ENCODE measurements at places on chromosomes 2 and 18.

- DNase-seq = no peak
Observed at GRCh38 chr2:21438949-21439348, 315.2 kb downstream of the TDRD15 start.

GRCh38 chr2:184468826-184469225, 129.5 kb upstream of the ZNF804A start:
- DNase-seq = no peak

GRCh38 chr2:231318436-231318835, 77.1 kb upstream of the B3GNT7 start:
- no peak for DNase-seq

DNA sequence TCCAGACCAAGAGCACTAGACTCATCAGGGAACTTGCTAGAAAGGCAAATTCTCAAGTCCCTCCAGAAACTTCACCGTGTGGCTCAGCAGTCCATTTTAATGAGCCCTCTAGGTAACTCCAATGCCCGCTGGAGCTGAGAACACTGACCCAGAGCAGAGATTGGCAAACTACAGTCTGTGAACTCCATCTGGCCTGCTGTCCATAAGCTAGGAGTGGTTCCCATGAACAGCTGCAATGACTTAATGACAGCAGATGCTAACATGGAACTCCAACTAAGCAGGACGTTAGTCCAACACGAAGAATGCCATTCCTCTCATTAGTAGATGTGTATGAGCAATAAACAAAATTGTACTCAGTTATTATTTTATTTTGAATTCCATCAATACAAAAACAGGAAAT, 371.9 kb downstream of the STK39 start:
- DNase-seq = no peak

DNA sequence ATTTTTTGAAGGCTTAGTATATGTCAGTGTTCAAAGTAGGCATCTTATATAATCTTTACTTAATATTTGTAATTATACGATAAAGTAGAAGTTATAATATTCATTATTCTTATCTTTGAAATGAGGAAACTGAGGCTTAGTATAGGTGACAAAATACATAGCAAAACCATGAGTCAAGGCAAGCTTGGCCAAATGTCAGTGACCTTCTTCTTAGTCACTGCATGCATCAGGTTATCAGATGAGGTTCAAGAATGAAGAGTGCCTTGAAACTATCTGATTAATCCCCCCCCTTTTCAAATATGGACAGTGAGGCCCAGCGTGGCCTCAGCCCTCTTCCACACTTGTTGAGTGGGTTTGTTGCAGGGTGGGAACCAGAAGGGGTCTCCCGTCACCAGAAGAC, 59.3 kb downstream of the PMAIP1 start:
- no peak for DNase-seq

GRCh38 chr2:210366675-210367080, 51.7 kb upstream of the MYL1 start:
- DNase-seq = no peak

DNA sequence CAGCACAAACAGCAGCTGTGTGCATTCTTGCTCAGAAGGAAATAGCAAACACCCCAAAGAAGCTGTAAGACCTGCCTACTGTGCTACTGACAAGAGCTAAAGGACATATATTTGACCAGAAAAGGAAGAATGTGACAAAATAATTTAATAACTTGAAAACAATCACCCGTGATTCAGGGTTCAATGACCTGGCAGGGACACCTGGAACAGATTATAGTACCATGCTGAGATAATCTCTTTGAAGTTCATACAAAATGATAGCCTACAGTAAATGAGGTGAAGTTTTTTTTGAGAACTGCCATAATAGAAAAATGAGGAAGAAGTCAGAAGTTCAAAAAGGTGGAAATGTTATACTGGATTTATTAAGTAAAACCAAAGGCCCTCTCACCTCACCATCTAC, 324.8 kb upstream of the GULP1 start:
- no peak for DNase-seq

- DNase-seq = no peak
Observed at GRCh38 chr2:127321303-127321702, 27.4 kb upstream of the ERCC3 start.

GRCh38 chr2:217392930-217393584, 533.2 kb upstream of the TNP1 start:
- DNase-seq = no peak

GRCh38 chr2:59881218-59881617, 672.2 kb downstream of the BCL11A start:
- DNase-seq = no peak

DNA sequence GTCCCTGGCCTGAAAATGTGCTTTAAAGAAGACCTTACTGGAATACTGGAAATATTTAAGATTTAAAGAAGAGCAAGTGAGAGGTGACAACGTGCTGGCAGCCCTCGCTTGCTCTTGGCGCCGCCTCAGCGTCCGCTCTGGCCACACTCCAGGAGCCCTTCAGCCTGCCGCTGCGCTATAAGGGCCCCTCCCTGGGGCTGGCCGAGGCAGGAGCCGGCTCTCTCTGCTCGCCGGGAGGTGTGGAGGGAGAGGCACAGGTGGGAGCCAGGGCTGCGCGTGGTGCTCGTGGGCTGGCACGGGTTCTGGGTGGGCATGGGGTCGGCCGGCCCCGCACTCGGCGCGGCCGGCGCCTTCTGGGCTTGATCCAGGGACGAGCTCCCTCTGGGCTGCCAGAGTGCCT, 2.9 kb upstream of the COQ10B start:
- no peak for DNase-seq

DNA sequence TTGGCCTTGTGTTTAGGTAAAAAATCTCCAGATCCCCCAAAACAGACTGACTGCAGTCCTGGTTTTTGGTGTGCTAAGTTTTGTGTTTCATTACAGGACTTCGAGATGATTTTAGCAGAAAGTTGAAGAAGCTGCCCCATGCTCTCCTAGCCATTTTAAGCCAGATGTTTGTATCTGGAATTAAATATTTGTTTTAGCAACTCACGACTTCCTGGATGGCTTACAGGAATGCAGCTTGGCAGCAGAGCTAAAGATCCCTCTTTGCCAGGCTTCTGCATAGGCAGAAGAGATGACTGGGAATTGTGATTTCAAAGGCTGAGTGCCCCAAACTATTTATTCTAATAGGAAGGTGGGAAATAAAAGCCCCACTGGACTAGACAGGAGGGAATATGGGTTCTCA, 31.1 kb downstream of the ONECUT2 start:
- no peak for DNase-seq

- no peak for DNase-seq
Observed at GRCh38 chr18:79367989-79368388, 27.7 kb upstream of the NFATC1 start.

DNA sequence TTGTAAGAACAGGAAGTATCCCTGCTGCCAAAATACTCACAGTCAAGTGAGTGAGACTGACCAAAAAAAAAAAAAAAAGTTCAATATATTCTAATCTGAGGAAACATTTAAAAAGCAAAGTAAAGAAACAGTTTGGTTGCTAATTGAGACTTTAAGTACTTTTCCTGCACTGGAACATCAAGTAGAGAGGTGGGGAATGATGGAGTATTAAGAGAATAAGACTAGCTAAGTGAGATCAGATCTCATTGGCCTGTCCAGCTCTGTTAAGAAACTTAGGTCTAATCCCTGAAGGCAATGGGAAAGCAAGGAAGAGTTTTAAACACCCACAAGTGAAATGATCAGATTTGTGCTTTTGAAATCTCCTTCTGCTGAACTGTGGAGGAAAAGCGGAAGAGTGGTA, 27.8 kb upstream of the MAP4K3 start:
- DNase-seq = no peak

- no peak for DNase-seq
Observed at GRCh38 chr18:10682368-10682714, 156.5 kb downstream of the NAPG start.

- DNase-seq = no peak
Observed at GRCh38 chr2:71780162-71780561, 326.8 kb downstream of the DYSF start.

GRCh38 chr2:12684471-12684936, 32.2 kb upstream of the TRIB2 start:
- DNase-seq = no peak

- DNase-seq = no peak
Observed at GRCh38 chr2:33008716-33009115, 62.0 kb downstream of the LTBP1 start.

DNA sequence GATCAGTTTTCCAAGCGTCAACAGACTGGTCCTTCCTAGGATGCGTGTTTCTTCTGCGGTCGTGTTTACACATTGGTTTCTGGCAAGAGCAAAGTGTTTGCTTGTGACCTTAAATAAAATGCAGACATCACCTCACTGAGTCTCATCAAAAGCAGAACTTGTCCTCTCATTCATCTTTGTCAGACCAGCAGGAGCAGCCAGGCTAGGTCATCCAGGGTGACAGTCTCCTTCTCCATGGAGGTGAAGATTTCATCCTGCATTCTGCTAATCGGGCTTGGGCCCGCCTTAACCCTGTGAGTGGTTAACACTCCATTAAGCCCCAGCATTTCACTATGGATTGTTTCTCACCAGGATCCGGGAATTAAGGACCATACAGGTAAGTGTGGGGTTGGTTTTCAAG, 64.2 kb upstream of the PID1 start:
- DNase-seq = no peak

DNA sequence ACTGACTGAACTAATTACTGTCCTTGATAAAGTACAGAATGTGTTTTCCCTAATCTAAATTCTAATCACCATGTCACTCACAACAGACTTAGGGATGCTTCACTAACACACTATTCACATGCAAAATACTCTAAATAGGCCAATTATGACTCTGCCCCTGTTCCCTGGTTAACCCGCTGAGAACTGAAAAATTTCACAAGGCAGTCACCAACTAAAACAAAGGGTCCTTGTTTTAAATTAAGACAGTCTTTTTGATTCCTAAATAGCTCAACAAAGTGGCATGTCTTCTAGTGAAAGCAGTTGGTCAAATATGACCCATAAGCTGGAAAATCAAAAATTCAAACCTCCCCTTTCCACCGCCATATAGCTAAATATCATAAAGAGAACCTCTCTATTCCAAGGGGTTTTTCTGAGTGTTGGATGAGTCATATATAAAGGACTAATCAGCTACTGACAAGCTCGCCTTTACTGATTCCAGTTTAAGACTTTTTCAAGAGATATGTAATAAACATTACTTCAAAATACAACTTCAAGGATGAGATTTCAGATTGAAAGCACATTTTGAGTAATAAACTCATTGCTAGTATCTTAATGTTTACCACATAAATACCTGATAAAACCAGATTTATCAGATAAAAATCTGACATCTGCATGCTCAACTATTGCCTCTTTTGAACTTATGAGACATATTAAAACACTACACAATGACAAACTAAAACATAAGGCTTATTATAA, 235.8 kb downstream of the TCF4 start:
- no peak for DNase-seq

GRCh38 chr2:240915526-240916341, 9.6 kb downstream of the CROCC2 start:
- no peak for DNase-seq

GRCh38 chr2:181958726-181959125, 26.9 kb upstream of the PPP1R1C start:
- DNase-seq = no peak

- no peak for DNase-seq
Observed at GRCh38 chr2:29582062-29582461, 339.3 kb downstream of the ALK start.

- no peak for DNase-seq
Observed at GRCh38 chr2:64262071-64262470, 117.9 kb upstream of the PELI1 start.

DNA sequence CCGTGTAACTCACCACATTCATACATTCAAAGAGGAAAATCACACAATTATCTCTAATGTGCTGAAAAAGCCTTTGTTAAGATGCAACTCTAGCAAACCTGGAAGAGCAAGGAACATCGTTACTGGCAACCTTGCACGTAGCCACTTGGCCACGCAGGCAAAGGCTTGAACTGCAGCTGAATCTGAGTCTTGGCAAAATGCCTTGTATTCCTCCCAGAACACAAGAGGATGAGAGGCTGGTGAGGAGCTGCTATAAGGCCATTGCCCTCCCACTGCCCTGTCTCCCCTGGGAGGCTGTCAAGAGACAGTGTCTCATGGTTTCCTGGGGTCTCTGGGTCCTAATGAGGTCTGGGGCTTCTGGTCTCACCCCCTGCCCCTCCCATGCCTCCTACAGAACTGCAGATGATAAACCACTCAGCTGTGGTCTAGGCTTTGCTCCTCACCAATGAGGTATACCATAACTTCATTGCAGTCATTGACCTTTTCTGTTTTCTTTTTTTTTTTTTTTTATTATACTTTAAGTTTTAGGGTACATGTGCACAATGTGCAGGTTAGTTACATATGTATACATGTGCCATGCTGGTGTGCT, 141.4 kb downstream of the SPP2 start:
- DNase-seq = no peak

DNA sequence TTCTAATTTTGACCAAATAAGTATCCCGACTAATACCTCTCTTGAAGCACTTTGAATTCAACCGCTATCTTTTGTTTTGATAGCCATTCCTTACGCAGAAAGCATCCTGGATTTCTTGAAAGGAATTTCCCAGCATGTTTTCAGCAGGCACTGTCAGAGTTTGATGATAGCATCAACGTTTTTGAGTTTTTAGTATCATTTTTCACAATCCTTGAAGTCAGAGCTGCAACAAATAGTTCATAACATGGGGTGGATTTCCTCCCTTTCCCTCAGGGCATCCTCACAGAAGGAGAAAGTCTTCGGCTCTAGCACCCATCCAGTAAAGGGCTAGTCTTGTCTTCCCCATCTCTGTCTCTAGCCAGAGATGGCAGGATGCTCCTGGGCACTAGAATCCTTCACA, 46.2 kb downstream of the ANKRD44 start:
- no peak for DNase-seq

- DNase-seq = no peak
Observed at GRCh38 chr2:27887830-27888229, 2.4 kb downstream of the RBKS start.

DNA sequence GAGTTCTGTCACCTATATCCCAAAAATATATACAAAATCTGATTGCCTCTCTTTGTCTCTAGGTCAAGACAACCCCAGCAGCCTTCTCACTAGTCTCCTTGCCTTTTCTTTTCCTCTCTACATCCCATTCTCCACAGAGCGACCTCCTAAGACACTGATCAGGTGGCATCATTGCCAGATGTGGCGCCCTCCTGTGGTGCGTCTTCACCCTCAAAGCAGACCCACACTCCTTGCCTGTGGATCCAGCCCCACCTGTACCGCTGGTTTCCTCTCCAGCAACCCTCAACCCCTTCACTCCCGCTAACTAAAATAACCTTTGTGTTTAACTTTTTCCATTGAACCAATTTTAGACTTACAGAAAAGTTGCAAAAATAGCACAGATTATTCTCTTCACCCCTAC, 273.3 kb downstream of the GLI2 start:
- no peak for DNase-seq

DNA sequence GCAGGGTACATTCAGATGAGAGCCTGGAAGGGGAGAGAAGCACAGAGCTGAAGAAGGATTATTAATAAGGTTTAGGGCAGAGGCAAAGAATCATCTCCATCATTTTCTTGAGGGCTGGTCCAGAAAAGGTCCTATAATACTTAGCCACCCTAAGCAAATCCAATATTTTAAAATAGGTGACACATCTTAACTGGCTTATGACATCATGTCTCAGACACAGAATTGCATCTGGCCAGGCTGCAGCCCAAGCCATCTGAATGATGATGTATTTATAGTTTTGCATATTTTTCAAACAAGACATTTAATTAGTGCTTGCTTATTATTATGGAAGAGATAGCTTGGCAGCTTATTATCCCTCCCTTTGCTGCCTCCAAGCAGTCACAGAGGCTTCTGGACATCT, 571.3 kb downstream of the SUCLG1 start:
- DNase-seq = no peak
